ENCODE measurements at places on chromosomes 2 and 18.

GRCh38 chr2:198762441-198762840 lies 695.3 kb downstream of the SATB2 start:
- DNase-seq = no peak

DNA sequence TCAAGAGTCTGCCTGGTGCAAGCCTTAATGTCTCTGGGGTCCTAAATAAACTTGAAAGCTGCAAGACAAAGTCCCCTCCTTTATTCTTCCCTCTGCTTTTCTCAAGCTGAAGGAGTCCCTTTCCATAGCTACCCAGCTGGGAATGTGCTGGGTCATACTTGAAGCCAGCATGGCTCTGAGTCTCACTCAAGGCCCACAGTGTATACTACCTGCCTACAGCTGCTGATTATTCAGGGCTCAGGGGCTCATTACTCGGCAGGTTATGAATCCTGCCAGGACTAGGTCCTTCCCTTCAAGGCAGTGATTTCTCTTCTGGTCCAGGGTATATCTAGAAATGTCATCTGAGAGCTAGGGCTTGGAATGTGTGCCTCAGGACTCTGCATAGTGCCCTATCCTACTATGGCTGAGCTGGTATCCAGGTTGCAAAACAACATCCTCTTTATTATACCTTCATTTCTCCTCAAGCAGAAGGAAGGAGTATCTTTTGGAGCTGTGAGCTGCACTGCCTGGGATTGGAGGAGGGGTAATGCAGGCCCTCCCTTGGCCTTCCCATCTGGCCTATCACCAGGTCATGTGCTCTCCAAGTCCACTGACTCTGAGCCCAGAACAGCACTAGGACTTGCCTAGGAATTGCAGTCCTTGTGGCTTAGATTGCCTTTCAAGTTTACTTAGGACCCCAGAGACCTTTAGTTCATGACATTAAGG lies 22.3 kb downstream of the IL1RN start:
- no peak for DNase-seq

- DNase-seq = no peak
Measured at GRCh38 chr2:228224410-228224809, 42.9 kb upstream of the SPHKAP start.

GRCh38 chr2:66849153-66849755 lies 414.3 kb downstream of the MEIS1 start:
- DNase-seq = no peak

DNA sequence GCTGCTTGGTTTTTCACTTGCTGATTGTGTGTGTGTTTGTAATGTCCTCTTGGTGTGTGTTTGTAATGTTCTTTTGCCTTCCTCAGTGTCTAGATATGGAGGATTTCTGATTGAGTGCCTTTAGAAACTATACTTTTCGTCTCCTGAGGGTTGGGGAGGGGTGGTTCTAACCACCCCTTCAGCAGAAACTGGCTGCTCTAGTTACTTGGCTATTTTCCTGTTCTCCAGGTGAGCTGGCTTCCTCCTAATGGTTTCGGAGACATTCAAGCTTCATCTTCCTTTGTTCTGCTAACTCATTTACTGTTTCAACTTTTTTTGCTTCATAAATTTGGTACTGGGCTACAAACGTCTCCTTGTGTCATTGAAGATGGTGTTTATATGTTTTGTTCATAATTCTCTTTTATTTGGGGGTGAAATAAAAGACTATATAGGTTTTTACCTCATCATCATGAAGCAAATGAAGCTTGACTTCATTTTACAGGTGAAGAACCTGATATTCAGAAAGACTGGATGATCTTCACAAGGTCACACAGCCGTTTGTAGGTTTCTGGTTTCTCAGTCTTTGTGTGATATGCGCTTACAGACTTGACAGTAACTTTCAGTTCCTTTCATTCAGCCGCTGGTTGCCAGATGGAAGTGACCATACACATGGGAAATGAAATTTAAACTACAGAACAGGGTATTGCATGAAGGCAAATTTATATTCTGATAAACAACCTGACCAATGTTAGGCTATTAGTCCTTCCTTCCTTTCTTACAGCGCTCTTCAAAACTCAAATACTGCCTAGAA lies 238.5 kb downstream of the GALR1 start:
- DNase-seq = no peak
